Tibial nerve (tissue), 4 donors: ENCODE measurements at places on chromosomes 13 and 19. TPM values are rescaled to one million over a fixed set of nuclear protein-coding genes. Genes with fewer than 3 reads are reported as not detected.

- DNase-seq = no peak
Observed at GRCh38 chr13:51068501-51068900, 42.6 kb downstream of the C13orf42 start.

DNA sequence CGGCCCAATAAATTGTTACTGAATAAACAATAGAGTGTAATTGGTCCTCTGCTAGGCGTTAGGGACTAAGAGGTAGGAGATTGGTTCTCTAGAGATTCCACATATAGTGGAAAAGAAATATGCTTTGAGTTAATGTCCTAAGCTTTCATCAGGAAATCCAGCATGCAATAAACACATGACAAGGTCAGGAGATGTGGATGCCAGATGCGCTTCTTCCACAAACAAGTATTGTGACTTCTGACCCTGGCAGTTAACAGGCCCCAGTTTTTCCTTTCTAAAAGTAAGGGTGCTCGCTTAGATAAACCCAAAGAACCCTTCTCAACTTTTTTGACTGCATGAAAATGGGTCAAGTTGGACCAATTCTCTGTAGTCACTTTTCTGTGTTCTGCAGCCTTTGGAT is 146.5 kb upstream of the SOX21 start:
- DNase-seq = no peak

DNA sequence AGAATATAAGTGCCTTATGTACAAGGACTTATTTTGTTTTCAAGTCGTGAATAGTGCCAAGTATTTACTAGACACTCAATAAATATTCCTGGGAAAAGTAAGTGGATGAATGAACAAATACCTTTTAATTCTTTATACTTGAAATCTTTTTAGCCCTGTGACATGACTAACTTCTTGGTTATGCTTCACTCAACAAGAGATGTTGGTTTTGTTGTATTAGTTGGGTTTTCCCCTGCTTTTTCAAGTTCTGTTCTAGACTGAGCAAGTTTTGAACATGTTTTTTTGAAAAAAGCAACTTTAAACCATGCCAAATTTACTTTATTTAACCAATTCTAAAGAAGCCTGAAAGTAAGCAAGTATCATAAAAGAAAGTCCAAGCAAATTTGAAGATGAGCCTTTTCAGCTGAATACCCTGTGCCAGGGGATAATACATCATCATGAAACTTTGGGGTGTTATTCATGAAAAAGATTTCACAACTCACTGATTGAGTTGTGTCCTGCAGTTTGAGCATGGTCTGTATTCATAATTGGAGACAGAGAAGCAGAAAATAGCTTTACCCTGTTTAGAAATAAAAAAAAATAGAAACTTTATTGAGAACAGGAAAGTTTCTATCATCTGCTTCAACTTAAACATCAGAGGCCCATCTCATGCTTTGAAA is 11.1 kb downstream of the LMO7 start:
- no peak for DNase-seq

- no peak for DNase-seq
Observed at GRCh38 chr13:98997738-98998641, 20.1 kb upstream of the DOCK9 start.

- DNase-seq = no peak
Observed at GRCh38 chr19:58511353-58512208, at the start of gene SLC27A5. Gene SLC27A5 (minus strand): TSS chr19:58511992. CDS start chr19:58511955, 37 bp downstream.

DNA sequence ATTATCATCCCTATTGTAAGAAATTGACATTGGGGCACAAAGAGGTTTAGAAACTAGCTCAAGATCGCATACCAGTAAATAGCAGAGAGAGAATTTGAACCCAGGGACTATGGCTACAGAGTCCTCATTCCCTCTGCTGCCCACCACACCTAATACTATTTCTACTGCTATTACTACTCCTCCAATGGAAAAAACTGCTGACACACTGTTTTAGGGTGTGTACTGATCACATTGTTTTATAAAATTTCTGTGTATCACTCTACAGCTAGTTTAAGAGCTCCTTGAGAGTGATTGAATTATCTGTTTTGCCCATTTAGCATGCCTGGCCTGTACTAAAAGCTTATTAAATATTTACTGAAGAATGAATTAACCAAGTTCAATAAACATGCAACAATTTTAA is 552.4 kb downstream of the GPC5 start:
- no peak for DNase-seq

GRCh38 chr13:43978688-43979087 is 99.0 kb downstream of the LACC1 start:
- no peak for DNase-seq

DNA sequence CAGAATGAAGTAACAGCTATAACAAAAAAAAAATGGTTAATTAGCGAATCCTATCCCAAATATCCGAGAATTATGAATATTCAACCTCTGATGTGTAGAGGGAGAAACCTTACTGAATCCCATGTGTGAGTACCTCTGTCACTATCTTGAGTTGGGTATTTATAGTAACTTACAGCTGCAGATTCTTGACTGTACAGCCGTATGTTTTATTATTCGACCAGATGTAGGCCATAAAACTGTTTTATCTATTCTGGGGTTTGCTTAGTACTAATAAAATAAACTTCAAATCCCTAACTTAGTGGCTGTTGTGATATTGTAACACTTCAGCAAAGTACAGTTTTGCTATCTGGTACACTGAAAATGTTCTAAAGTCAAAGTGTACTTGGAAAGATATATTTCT is 120.0 kb downstream of the EFNB2 start:
- no peak for DNase-seq

DNA sequence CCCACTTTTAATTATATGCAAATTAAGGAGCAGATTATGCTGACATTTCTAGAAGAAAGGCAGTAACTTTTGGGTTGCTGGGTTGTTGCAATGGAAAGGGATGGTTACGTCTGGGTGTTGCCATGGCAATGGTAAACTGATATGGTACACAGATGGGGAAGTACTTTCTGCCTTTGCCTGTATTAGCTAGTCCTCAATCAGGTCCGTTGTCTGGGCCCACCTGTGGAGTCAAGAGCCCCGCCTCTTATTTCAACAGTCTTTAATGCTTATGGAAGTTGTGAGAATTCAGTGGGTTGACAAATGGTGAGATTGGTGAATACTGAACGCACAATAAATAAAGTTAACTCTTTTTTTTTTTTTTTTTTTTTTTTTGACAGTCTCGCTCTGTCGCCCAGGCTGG is 30.6 kb upstream of the DPP9 start:
- DNase-seq = no peak

DNA sequence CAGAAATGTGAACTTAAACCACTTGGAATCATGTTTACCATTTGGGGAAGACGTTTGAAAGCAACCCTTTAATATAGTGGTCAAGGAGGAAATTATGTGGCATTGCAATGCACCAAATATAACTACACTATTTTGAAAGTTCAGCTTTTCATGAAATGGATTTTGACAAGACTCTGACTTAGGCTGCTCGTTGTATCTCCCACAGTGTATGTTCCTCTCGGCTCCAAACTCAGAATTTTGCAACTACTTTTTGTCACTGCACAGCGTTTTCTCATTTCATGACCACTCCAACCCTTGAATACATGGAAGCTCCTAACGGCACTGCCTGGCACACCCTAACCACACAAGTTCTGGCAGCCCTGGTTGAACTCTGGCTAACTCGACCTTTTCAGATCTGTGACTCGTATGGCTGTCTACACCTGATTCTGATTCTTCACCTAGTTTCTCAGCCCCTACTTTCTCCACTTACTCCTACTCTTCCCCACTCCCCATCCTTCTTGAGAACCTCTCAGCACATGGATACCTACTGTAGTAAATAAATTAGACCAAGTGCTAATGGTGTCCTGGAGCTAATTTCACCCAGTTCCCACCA is 7.0 kb upstream of the POMP start:
- DNase-seq = no peak

GRCh38 chr13:99281811-99282263 is 23.7 kb upstream of the GPR18 start:
- peak; percentile 76 for DNase-seq

DNA sequence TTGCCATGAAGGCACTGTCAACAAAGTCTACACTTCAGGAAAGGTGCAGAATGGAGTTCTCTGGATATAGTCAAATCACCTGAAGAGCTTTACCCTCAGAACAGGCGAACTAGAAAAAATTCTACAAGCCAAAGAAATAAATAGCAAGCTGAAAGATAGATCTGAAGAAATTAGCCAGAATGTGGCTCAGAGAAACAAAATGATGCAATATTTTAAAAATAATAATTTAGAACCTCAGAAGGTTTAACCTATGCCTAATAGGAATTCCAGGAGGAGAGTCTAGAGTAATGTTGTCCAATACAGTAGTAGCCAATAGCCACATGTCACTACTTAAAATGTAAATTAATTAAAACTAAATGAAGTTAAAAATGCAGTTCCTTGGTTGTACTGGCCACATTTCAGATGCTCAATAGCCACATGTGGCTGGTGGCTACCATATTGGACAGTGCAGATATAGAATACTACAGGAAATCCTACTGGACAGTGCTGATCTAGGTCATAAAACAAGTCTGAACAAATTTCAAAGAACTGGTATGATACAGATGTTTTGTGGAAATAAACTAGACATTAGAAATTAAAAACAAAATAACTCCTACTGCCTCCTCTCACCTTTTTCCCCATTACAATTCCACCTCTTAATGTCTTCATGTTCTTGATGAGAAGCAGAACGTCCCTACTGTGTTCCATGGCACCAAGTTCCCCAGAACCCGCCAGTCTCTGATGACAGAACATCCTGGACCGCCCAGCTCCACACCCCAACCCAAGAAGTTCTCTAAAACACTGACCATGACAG is 679 bp upstream of the CDADC1 start:
- no peak for DNase-seq

- DNase-seq = no peak
Observed at GRCh38 chr13:83618966-83619365, 263.3 kb downstream of the SLITRK1 start.

GRCh38 chr13:69676286-69676685 is 431.3 kb upstream of the ATXN8OS start:
- no peak for DNase-seq

DNA sequence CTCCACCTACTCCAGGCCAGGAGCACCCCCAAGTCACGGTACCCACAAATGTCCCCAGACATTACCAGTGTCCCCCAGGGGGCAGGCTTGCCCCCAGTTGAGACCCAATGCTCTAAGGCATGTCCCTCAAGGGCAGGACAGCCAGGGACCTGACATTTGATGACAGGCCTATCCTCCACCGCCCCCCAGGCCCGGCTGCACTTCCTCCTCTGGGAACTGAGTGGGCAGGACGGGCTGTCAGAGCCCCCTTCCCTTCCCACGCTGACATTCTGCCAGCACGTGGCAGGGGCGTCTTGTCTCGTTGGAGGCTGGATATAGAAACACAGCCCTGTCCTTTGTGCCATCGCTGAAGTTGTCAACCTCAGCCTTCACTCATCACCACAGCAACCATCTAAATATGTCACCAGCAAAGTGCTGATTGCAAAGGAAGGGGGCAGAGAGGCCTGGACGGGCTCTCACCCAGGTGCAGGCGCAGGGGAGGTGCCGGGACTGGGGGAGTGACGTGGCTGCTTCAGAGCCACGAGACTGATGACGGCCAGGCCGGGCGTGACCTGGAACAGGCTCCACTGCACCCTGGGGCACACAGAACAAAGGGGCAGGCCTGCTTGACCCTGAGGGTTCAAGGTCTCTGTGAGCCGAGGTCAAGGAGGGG is 38.4 kb downstream of the GNG7 start:
- DNase-seq = no peak

DNA sequence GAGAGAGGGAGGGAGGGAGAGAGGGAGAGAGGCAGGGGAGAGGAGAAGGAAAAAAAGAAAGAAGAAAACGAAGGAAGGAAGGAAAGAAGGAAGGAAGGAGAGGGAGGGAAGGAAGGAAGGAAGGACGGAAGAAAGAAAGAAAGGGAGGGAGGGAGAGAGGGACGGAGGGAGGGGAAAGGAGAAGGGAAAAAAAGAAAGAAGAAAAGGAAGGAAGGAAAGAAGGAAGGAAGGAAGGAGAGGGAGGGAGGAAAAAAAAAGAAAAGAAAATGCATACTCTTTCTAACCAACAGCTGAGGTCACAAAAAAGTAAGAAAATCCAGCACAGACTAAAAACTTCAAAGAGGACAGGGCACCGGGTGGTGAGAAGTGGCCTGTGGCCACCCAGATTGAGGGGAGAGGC is 109.7 kb downstream of the GNG7 start:
- no peak for DNase-seq

DNA sequence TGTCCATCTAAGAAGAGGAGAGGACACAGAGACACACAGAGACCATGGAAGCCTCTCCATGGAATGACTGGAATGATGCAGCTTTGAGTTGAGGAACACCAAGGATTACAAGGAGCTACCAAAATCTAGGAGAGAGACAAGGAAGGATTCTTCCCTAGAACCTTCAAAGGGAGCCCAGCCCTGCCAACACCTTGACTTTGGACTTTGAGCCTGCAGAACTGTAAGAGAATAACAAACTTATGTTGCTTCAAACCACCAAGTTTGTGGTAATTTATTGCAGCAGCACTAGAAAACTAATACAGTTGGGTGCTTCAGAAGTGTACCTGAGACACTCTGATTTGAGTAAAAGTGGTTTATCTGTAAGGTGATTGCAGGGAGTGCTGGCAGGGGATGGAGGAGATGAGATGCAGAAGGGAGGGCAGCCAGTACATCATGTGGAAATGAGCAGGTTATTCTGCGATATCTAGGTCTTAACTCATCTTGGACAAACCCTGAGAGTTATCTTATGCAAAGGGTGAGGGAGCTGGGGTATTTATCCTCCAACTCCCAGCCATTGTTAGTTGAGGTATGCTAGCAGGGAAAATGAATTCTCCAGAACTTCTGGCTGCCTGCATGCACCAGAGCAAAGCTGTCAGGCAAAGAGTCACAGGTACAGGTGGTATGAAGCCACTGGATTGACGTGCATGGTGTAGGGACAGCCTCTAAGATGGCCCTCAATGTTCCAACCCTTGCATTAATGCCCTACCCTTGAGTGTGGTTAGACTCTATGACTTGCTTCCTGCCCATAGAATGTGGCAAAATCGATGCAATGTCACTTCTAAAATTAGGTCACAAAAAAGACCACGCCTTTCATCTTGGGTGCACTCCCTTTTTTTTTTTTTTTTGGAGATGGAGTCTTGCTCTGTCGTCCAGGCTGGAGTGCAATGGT is 31.3 kb upstream of the ADGRL1 start:
- no peak for DNase-seq

GRCh38 chr13:70896136-70896535 is 787.9 kb upstream of the KLHL1 start:
- no peak for DNase-seq

- no peak for DNase-seq
Observed at GRCh38 chr19:48244281-48244680, 11.4 kb downstream of the CARD8 start.

Gene DPF1
- not detected for total RNA-seq

Gene ZNF536
- 30.8 TPM for total RNA-seq

Gene SIGLEC10
- 2.5 TPM for total RNA-seq

Gene KL
- total RNA-seq = 7.0 TPM

Gene TGFBR3L
- total RNA-seq = not detected

Gene APOC4
- total RNA-seq = not detected

Gene CEACAM5
- not detected for total RNA-seq

Gene USHBP1
- total RNA-seq = 3.1 TPM
